ENCODE measurements at places on chromosomes 12 and 14.
A peak's percentile ranks its signal among the peaks of the same experiment; 100 is the strongest.

- no peak for DNase-seq
Measured at GRCh38 chr14:85118274-85118673, 411.7 kb upstream of the FLRT2 start.

DNA sequence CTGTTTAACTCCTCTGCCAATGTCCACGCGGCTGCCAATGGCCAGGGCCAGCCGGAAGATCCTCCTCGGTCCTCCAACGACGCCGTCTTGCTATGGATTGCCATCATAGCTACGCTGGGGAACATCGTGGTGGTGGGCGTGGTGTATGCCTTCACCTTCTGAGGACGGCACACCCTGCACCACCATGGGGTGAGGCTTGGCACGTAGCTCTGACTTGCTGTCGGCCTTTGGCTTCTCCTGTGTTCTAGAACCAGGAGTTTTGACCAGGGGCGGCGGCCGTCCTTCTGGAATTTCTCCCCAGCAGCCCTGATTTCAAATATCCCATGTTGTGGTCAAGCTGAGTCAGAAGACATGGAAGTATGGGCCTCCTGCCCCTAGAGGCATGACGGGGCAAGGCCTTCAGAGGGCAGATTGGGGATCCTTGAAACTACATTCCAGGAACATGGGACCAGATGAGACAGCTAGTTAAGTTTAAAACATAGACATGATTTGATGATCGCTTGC lies 47.5 kb downstream of the C14orf132 start:
- DNase-seq = no peak

- no peak for DNase-seq
Measured at GRCh38 chr12:106119301-106119700, 19.5 kb downstream of the NUAK1 start.

GRCh38 chr14:94203473-94204210 lies 29.5 kb downstream of the PPP4R4 start:
- no peak for DNase-seq

GRCh38 chr12:67182551-67182950 lies 86.6 kb upstream of the CAND1 start:
- no peak for DNase-seq

DNA sequence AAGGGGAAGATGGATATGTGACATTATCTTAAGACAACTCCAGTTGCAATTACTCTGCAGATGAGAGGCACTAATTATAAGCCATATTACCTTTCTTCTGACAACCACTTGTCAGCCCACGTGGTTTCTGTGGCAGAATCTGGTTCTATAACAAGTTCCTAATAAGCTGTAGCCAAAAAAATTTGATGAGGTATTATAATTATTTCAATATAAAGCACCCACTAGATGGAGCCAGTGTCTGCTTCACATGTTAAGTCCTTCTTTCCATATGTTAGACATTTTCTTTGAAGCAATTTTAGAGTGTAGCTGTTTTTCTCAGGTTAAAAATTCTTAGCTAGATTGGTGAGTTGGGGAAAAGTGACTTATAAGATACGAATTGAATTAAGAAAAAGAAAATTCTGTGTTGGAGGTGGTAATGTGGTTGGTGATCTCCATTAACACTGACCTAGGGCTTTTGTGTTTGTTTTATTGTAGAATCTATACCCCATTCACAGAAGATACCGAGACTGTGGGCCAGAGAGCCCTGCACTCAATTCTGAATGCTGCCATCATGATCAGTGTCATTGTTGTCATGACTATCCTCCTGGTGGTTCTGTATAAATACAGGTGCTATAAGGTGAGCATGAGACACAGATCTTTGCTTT lies 36.9 kb downstream of the PSEN1 start:
- DNase-seq = peak; percentile 65

DNA sequence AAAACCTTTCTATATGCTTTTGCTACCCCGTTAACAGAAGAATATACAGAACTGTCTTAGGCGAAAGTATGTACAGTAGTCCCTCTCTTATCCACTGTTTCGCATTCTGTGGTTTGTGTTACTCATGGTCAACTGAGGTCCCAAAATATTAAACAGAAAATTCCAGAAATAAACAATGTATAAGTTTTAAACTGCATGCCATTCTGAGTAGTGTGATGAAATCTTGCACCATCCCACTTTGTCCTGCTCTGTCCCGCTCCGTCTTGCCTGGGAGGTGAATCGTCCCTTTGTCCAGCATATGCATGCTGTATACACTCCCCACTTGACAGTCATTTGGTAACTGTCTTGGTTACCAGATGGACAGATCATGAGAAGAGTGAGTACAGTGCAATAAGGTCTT lies 70.1 kb upstream of the STRN3 start:
- DNase-seq = no peak

- peak; percentile 53 for DNase-seq
Measured at GRCh38 chr14:105059035-105059924, 6.0 kb downstream of the GPR132 start.

DNA sequence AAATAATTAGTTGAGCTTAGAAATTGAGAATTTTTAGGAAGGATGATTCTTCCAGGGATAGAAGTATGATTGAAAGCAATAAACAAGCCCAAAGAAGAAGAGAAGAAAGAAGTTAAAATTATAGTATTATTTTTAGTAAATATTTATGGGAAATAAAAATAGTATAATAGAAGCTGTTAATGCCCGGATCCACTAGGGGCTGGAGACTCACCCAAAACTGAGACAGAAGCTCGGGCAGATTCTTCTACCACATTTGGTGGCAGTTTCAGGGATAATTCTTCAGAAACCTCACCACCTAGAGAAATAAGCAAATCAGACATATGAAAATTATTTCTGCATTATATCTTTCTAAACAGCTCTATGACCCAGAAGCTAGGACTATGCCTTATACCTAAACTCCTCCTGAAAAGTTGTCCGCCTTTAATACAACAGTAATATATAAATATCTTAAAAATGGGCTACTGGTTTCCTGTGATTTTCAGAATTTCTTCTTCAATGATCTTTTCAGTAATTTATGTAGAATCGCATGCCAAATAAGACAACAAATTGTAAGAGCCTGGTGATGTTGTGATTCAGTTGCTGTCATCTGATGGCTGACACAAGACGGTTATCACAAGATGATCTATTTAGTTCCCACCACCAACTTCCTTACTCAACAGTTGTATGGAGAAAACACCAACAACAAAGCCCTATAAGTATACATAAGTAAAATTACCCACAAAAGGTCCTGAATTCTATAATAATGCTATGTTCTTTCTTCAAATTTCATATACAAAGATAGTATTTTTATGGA lies 35.6 kb downstream of the A2M start:
- no peak for DNase-seq

GRCh38 chr14:58942516-58942915 lies 246.0 kb upstream of the DAAM1 start:
- no peak for DNase-seq

- no peak for DNase-seq
Measured at GRCh38 chr14:51847489-51847796, 13.0 kb upstream of the GNG2 start.

GRCh38 chr14:27013678-27014077 lies 415.8 kb upstream of the NOVA1 start:
- no peak for DNase-seq

GRCh38 chr12:81252228-81252627 lies 174.3 kb downstream of the ACSS3 start:
- DNase-seq = no peak

- DNase-seq = no peak
Measured at GRCh38 chr14:29817767-29818405, 109.8 kb downstream of the PRKD1 start.

DNA sequence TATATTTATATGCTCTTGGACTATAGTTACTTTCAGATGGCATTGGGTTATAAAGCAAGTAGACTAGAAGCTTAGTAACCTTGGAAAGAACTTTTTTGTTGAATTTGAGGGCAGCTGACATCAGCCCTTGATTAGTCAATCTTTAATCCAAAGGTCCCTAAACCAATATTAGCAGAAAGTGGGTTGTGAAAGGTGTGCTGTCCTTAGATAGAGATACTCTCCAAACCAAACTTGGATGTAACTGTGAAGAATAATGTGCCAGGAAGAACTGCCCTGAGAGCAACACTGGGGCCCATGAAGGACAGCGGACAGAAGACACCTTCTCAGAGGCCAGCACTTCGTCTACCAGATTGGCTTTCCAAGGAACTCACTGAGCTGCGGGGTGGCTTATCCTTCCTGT lies 10.6 kb downstream of the CD163 start:
- DNase-seq = no peak

GRCh38 chr12:113364698-113365097 lies 6.3 kb downstream of the PLBD2 start:
- no peak for DNase-seq

GRCh38 chr12:22353615-22354325 lies 19.3 kb upstream of the ST8SIA1 start:
- no peak for DNase-seq

GRCh38 chr12:52763991-52764390 lies 13.2 kb downstream of the KRT76 start:
- no peak for DNase-seq

DNA sequence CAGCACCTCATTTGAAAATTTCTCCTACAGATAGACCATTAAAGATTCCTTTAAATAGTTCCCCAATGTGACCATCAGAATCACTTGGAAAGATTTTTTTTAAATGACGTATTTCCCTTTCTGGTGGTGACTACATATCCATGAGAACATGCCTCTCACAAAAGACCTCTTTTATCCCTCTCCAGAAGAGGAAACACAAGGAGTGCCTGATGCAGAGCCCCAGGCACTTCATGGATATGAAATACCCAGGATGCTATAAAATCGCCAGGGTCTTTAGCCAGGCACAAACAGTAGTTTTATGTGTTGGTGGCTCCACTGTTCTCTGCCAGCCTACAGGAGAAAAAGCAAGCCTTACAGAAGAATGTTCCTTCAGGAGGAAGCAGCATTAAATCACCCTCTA lies 97.1 kb downstream of the ETNK1 start:
- DNase-seq = no peak

DNA sequence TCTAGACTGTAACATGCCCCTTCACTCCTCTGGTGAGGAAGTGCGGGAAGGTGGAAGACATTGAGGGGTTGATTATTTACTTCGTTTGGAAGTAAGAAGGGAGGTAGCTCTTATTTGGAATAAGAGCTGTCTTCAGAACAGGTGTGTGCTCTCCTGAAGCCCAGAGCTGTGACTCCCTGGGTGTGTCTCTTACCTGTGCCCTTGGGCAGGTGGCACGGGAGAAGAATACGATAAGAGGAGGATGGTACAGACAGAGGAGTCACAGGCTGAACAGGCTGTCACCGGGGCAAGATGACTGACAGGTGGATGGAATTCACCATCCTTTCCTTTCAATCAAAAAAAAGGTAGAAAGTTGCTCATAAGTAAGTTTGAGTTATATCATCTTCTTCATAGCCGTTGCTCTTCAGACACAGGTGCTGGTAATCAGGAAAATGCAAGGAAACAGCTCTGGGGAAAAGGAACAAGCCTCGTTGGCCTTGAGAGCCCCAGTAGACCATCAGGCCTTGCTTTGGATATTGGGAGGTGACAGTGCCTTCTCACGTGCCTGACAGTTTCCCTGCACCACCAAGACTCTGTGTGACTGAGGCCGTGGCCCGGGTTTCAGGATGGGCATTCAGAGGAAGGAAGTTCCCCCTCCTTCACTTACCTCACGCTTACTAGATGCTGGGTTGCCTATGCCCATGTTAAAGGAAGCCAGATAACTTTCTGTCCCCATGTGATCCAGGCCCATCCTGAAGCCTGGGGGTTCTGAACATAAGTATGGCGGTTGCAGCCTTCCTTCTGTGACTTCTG lies 120.4 kb downstream of the ETV6 start:
- no peak for DNase-seq

DNA sequence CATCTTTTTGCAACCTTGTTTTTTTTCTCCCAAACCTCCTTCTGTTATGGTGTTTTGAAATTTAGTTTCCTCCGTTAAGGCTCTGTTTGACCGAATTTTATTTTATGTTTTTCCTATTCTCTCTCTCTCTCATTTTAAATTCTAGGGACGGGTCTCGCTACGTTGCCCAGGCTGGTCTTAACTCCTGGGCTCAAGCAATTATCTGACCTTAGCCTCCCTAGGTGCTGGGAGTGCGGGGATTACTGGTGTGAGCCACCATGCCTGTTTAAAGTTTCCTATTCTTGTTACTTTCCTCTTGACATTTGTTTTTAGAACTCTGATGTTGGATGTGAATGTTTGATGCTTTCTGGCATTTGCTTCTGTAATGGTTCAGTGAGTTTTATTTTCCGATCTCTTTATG lies 1.0 kb downstream of the ZC3H14 start:
- DNase-seq = no peak

GRCh38 chr12:101243074-101243473 lies 33.0 kb upstream of the SLC5A8 start:
- DNase-seq = no peak

DNA sequence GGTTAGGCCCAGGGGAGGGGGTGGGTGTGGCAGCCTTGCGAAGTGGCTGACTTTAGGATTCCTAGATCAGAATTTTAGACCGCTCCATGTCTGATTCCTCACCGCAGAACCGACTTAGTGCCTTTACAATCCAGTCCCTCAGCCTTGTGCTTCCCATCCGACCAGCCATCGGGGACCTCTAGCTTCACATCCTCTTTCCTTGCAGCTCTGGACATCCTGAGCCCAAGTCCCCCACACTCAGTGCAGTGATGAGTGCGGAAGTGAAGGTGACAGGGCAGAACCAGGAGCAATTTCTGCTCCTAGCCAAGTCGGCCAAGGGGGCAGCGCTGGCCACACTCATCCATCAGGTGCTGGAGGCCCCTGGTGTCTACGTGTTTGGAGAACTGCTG lies 557 bp downstream of the COPS7A start:
- no peak for DNase-seq

DNA sequence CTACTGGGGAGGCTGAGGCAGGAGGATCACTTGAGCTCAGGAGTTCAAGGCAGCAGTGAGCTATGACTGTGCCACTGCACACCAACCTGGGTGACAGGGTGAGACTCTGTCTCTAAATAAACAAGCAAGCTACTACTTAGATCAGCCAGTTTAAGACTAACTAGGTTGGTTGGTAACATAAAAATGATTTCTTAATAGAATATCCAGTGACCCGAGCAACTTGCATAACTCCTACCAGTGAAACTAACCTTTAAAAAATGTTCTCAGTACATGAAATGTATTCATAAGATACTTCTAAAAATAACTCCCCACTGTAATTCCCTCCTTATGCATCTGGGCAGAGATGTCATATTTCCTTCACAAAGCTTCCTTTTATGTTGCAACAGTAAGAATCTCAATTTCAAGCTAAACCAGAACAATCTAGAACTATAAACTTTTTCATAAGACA lies 15.9 kb downstream of the TAOK3 start:
- no peak for DNase-seq

GRCh38 chr14:63292805-63293204 lies 25.9 kb downstream of the GPHB5 start:
- no peak for DNase-seq
